ENCODE measurements at places on chromosomes 2 and 18.

GRCh38 chr2:105324732-105325131, 4.8 kb downstream of the TGFBRAP1 start:
- no peak for DNase-seq

DNA sequence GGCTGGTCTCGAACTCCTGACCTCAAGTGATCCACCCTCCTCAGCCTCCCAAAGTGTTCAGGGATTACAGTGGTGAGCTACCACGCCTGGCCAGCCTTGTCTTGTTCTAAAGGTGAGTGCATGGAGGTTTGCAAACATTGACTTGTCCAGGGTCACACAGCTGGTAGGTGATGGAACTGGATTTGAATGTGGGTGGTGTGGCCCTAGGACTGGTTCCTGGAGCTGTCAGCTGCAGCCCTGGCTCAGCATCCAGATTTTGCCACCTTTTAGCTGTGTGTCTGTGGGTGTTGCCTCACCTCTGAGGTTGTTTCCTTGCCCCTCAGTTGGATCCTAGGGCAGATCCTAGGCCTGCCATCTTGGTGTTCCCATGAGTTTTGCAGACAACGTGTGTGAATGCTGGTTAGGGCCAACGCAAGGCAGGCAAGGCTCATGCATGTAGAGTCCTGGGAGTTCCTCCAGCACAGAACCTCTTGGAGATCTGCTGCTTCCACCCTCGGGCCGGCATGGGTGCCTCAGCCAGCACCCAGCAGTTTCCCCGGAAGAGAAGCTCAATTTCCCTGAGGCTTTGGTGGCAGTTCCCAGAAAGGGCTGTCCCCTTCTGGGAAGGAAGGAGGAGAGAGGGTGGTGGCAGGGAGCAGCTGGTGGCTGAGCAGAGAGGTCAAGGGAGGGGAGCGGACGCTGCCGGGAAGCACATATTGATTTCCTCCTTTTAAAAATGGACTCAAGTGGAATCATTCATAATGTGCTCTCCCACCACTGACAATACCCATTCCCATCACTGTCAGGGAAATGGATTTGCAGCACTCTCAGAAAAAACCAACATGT, 127.6 kb upstream of the HS6ST1 start:
- no peak for DNase-seq

GRCh38 chr2:36409935-36410334, 54.4 kb downstream of the CRIM1 start:
- no peak for DNase-seq

- no peak for DNase-seq
These were observed 437.1 kb downstream of the BCL11A start for GRCh38 chr2:60116161-60116875.

- DNase-seq: no peak
These were observed 111.2 kb downstream of the BAZ2B start for GRCh38 chr2:159505196-159505595.

- DNase-seq: no peak
These were observed 216.6 kb upstream of the DSEL start for GRCh38 chr18:67733088-67733487.

GRCh38 chr2:149167001-149167780, 128.7 kb downstream of the LYPD6B start:
- DNase-seq: peak; percentile 1

DNA sequence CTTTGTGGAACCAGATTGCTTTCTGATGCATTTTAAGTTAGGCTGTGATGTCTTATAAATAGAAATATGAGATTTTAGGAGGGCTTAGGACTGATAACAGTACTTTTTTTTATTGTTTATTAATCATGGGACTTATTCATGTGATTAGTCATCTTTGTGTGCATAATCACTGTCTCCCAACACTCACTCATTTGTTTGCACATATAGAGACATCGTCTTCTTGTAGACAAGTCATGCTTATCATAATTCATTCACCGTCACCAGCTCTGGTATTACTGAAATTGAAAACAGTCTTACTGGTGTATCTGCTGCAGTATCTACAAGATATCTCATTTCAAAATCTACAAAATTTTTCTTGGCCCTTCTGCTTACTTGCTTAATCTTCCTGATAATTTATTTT, 45.8 kb downstream of the WDR7 start:
- DNase-seq: no peak

- DNase-seq: no peak
These were observed 106.8 kb upstream of the GALNT5 start for GRCh38 chr2:157150747-157151146.

DNA sequence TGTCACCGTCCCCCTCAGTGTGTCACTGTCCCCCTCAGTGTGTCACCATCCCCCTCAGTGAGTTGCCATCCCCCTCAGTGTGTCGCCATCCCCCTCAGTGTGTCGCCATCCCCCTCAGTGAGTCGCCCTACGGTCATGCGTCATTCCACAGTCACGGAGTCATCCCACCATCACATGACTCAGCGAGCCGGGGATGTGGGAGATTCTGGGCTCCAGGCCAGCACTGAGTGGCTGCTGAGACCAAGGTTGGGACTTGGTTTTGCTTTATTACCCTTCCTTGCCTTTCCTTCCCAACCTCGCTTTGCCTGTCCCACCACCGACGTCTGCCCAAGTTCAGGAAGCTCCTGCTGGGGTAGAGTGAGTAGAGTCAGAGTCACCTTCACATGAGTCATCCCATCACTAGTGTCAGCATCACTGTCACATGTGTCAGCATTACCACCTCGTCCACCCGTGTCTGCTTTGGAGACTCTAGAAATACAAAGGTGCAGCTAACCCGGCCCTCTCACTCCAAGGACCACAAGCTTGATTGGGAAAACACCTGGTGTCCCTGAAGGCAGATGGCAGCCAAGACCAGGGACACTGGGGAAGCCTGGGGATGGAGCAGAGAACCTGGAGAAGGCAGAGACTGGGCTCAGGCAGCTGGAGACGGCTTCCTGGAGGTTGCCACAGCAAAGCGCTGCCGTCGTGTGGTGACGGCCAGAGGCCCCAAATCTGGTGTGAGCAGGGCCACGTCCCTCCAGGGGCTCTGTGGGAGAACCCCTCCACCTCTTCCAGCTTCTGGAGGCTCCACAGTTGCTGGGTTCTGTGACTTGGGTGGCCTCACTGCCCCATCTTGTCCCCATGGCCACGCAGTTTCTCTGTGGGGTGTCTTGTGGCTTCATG, 485.2 kb upstream of the SALL3 start:
- no peak for DNase-seq

GRCh38 chr2:145724311-145724898, 1204.5 kb upstream of the ZEB2 start:
- no peak for DNase-seq

GRCh38 chr2:106878206-106878605, 7.8 kb downstream of the ST6GAL2 start:
- DNase-seq: no peak

- DNase-seq: peak; percentile 7
These were observed 114.3 kb downstream of the SPP2 start for GRCh38 chr2:234164493-234165413.

- DNase-seq: no peak
These were observed 580 bp upstream of the NDUFV2 start for GRCh38 chr18:9101730-9102507.

- DNase-seq: no peak
These were observed 183.5 kb upstream of the HS6ST1 start for GRCh38 chr2:128502200-128502599.

DNA sequence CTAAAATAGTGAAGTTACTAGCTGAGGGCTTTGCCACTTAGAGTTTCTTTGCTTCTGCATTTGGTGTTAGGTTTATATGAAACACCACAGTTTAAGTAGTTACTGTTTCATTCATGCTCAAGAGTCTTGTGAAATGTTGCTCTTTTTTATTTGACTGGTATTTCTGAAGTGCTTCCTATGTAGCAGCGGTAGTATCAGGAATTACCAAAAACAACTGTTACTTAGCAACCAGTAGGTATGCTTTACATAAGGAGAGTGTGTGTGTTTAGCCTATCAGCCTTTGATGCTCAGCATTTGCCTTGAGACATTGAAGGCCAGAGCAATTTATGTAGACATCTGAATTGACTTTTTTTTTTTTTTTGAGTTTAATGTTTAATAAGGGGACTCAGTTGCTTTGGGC, 3.6 kb downstream of the DIS3L2 start:
- no peak for DNase-seq

DNA sequence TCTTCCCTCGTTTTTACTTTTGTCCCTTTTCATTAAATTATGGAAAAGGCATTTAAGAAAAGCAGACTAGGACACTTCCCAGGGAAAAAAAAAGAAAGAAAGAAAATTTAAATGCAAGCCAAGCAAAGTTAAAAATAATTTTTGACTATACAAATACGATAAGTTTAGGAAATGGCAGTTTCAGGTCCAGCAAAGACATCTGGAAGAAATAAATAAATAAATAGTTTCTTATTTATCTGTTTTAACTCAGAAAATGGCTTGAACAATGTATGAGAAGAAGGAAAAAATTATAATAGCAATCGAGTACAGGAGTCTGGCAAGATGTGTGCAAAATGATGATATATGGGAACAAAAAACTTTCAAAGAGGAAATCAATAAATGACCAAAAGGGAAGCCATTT, 114.6 kb upstream of the NCKAP5 start:
- DNase-seq: no peak

GRCh38 chr2:235135195-235135965, 183.6 kb downstream of the SH3BP4 start:
- no peak for DNase-seq

DNA sequence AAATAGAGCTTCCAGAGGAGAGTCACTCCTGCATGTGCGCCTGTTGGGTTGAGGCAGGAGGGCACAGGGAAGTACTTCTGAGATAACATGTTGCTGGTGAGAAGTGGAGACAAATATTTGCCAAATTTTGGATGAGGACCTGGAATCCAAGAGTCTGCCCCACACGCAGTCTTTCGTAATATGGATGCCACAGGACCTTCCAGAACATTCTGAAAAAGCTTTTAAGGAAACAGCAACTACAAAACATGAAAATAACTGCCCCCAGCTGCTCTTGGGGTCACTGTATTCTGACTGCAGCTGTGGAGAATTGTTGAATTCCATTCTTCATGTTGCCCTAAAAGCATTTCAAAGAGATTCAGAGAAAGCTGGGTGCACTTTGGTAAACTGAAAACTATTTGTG, 227.5 kb downstream of the C1D start:
- DNase-seq: no peak

GRCh38 chr2:58064086-58064485, 17.5 kb downstream of the VRK2 start:
- no peak for DNase-seq

DNA sequence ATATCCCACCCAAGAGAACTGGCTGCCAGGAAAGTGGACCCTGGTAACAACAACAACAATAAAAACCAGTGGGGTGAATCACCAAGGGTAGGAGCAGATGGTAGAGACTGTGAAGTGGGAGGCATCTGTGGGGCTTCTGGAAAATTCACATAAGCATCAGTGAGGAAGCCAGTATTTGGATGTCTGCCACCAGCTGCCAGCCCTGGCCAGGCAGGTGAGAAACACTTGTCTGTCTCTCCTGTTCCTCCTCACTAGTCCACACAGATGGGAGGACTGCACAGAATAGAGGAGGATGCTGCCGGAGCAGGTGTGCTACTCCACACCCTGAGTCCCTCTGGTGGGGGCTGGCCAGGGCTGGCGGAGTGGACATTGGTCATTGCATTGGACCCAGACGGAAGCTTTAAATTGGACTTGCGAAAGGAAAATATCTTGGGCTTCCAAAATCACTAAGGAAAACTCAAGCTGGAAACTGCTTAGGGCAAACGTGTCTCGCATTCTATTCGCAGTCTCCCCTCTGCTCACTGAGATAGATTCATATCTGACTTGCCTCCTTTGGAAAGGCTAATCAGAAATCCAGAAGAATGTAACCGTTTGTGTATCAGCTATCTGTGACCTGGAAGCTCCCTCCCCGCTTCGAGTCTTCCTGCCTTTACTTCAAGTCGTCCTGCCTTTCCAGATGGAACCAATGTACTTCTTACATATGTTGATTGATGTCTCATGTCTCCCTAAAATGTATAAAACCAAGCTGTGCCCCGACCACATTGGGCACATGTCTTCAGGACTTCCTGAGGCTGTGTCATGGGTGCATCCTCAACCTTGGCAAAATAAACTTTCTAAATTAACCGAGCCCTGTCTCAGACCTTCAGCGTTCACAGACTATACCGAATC, 69.1 kb downstream of the NAB1 start:
- DNase-seq: no peak

GRCh38 chr2:71705171-71705960, 252.0 kb downstream of the DYSF start:
- DNase-seq: no peak

- no peak for DNase-seq
These were observed 9.4 kb downstream of the CTIF start for GRCh38 chr18:48548011-48548771.

DNA sequence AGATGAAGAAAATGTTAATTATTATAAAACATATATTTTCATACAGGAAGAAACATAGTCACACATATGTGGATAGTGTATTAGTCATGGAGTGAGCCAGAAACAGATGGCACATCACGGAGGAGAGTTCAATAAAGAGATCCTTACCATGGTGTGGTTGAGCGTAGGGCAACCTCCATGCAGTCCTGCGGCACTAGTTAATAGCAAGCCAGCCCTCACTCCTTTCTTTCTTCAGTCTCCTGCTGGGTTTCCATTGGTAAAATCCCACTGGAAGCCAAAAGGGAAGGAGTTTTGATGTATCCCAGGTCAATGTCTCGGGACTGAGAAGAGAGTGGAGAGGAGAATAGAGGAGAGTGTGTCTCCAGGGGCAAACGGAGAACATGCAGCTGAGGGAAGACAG, 328.1 kb downstream of the NR4A2 start:
- no peak for DNase-seq

Measured in CD4-positive, CD25-positive, alpha-beta regulatory T cell (primary cell).